ENCODE measurements at places on chromosomes 6 and 20.

- DNase-seq, result no peak
These were observed 31.2 kb downstream of the SNAP25 start for GRCh38 chr20:10249822-10250221.

- no peak for DNase-seq
These were observed 6.2 kb upstream of the TNFRSF6B start for GRCh38 chr20:63690003-63690897.

- no peak for DNase-seq
These were observed 26.2 kb downstream of the VSTM2L start for GRCh38 chr20:37928996-37929682.

DNA sequence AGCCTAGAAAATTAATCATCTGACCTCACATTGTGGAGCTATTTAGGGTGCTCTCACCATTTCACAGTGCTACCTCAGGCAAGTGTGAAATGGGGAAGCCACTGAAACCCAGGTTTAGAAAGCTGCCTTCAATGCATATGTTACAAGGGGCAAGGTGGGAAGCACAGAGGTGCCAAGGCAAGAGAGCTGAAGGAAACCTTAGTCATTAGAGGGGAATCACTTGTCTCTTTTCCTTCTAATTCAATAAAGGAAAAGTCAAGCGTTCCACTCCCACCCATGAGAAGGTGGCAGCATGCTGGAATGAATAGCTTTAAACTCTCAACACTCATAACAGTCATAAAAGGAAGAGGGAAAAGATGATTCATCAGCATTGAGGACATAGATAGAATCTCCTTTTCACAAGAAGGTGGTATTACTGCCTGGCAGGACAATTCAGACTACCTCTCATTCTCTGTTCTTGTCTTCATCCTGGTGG lies 251.9 kb upstream of the IRAK1BP1 start:
- no peak for DNase-seq

GRCh38 chr6:38786486-38786885 lies 71.4 kb downstream of the DNAH8 start:
- no peak for DNase-seq

GRCh38 chr6:1846611-1847010 lies 236.9 kb downstream of the FOXC1 start:
- no peak for DNase-seq

Data from activated CD4-positive, CD25-positive, alpha-beta regulatory T cell (primary cell).